ENCODE measurements at places on chromosomes 2 and 18.

DNA sequence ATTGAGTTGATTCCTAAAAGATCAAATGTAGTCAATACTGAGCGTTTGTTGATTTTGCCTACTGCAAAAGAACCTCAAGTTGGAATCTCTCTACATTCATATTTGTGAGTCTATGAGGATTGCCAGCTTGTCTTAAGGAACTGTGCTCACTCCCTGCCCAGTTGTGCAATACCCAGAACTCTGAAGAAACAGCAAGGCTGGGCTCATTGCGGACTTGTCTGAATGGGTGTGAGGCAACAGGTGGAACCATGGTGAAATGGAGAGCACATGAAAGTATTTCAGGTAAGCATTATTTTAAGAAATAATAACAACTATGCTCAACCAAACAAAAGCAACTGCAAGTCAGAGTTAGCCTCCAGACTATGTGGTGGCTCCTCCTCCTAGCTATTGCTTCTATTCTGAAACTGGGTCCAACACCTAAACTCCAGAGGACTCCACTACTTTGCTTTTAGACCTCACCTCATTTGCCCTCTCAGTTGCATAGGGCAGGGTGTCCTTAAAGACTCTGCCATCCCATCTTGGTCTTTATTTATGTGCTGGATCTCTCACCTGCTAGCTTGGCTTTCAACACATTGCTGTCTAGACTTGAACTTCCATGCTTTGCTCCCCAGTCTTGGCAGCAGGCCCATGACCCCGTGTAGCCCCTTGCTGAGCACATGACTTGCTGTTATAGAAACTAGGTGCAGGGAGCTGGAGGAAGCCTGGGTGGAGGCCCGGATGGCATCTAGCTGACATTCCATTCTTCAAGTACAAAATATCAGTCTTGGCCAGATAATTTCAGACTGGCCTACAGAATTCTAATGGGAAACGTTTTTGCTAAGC lies 94.8 kb upstream of the ARL5A start:
- no peak for DNase-seq

- peak; percentile 53 for DNase-seq
Observed at GRCh38 chr2:37610638-37611289, 60.7 kb downstream of the CDC42EP3 start.

GRCh38 chr2:176095421-176095820 lies 2.9 kb downstream of the HOXD13 start:
- DNase-seq, result no peak

DNA sequence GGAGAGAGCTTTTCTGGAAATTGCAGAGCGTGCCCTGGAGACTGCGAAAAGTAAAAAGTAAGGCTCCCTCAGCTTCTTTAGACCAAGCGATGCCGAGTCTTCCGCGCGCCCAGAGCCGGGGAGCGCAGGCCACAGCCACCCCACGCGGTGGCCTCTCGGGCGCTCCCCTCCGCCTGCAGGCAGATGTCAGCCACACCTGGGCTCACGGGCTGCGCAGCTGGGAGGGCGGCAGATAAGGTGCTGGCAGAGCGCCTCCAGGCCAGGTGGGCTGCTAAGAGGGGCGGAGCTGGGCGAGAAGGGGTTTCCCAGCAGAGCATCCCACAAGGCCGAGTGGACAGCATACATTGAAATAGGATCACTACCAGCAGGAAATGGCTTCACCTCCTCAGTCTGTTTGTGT lies 81.7 kb downstream of the ARHGEF4 start:
- DNase-seq, result no peak

DNA sequence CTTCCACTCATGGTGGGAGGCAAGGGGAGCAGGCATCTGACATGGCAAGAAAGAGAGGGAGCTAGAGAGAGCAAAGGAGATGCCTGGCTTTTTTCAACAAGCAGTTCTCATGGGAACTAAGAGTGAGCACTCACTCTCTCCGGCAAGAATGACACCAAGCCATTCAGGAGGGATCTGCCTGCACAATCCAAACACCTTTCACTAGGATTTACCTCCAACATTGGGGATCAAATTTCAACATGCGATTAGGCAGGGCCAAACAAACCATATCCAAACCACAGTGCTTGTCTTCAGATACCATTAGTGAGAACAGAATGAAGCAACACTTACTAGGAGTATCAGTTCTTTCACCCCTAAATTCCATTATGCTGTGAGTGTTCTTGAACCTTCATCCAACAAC lies 77.3 kb downstream of the FIGN start:
- no peak for DNase-seq

DNA sequence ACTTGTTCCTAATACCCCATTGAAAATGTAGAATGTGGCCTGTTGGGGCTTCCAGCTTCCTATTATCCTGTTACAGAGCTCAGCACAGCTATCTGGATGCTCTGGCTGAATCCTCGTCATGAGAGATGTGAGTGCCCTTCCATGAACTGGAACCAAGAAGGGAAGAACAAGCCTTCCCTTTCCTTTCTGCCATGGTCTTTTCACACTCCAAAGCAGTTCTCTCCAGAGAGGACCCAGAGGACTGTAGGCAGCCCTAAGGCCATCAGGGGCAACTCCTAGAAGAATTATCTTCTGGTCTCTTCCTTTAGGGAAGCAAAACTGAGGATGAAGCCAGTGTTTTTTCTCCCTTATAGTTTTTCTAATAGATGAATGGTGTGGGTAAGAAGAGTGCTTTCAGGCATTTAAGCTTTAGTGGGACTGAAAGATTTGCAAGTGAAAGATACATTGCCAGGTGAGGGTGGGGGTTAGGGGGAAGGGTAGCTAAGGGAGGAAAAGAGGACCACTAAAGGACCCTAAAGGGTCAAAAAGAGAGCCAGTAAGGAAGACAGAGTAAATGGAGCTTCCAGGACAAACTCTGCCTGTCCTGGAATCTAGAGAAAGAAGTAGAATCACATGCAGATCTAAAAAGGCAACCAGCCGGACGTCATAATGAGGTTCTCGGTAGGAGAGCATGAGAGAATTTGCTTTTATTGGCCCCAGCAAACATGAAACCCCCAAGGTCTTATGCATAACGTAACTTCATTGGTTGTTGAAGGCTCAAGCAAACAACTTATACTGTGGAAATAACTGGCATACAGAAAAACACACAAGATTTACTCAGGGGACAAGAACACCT lies 12.4 kb upstream of the XPO1 start:
- no peak for DNase-seq

DNA sequence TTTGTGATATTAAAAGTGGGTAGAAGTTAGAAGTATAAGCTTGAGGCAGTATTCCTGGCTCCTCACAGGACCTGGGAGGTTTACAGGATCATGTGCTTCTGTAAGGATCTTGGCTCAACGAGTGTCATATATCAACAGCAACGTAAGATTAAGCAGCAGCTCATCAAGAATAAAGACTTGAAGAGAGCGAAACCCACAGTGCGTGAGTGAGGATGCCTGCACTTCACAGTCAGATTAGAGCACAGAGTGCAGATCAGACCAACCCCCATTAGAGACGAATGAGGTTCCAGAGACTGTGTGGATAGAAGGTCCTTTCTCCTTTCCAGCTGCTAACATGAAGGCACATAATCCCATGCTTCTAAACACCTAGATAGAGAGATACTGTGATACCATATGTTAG lies 1656.7 kb upstream of the NXPH2 start:
- DNase-seq, result no peak

GRCh38 chr18:26920644-26921043 lies 55.1 kb upstream of the AQP4 start:
- DNase-seq, result no peak

DNA sequence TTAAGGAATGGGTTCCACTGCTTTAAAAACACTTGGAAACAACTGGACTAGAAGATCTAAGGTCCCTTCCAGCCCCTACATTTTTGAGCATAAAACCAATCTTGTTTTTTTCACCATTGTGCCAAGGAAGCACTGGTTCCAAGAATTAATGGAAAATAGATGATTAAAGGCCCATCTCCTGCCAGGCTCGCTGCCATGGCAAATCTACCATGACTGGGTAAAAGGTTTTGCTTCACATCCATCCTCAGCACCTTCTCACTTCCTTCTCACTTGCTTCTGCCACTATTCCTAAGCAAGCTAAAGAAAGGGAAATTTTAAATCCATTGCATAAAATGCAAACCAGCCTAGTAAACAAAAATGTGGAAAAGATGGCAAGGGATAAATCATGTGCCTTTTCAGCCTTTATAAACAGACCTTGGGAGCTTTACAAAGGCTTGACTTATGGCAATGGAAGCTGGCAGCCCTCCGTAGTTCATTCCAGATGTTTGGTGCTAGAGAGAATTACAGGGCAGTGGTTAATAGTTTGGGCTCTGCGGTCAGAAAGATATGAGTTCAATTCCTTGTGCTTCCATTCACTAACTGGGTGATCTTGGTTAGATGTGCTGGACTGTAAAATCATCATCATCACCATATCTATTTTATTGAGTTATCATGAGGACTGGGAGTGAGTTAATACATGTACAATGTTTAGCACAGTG lies 27.0 kb upstream of the ST3GAL5 start:
- DNase-seq, result no peak

- no peak for DNase-seq
Observed at GRCh38 chr18:49617865-49618264, 56.0 kb downstream of the LIPG start.

DNA sequence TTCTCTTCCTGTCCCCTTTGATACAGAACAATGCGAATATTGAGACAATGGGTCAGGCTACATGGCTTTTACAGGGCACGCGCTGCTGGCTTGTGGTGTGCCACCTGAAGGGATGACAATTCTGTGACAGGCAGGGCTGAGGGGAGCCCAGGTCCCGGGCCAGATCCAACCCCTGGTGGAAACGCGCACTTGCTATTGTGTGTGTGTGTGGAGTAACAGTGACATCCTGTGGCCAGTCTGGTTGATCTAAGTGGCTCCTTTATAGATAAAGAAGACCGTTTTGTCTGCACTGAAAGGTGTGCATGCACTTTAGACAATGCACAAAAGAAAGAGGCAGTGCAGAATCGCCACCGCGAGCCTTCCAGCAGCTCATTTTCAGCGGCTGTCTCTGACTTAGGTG lies 273.6 kb downstream of the HRH4 start:
- DNase-seq, result no peak

- no peak for DNase-seq
Observed at GRCh38 chr2:14654835-14655282, 22.3 kb downstream of the LRATD1 start.

GRCh38 chr2:102367331-102367971 lies 11.9 kb downstream of the IL18R1 start:
- DNase-seq, result no peak

GRCh38 chr2:24083567-24084385 lies 858 bp downstream of the TP53I3 start:
- DNase-seq, result peak; percentile 66

DNA sequence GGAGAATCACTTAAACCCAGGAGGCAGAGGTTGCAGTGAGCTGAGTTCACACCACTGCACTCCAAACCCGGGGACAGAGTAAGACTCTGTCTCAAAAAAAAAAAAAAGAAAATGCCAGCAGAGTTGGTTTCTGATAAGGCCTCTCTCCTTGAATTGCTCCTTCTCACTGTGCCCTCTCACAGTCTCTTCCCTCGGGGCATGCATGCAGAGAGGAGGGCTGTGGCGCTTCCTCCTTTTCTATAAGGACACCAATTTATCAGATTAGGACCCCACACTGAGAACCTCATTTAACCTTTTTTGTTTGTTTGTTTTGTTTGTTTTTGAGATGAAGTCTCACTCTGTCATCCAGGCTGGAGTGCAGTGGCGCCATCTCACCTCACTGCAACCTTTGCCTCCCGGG lies 110.5 kb downstream of the ZFP36L2 start:
- DNase-seq, result no peak

- DNase-seq, result no peak
Observed at GRCh38 chr2:106184394-106184793, 9.7 kb downstream of the UXS1 start.

DNA sequence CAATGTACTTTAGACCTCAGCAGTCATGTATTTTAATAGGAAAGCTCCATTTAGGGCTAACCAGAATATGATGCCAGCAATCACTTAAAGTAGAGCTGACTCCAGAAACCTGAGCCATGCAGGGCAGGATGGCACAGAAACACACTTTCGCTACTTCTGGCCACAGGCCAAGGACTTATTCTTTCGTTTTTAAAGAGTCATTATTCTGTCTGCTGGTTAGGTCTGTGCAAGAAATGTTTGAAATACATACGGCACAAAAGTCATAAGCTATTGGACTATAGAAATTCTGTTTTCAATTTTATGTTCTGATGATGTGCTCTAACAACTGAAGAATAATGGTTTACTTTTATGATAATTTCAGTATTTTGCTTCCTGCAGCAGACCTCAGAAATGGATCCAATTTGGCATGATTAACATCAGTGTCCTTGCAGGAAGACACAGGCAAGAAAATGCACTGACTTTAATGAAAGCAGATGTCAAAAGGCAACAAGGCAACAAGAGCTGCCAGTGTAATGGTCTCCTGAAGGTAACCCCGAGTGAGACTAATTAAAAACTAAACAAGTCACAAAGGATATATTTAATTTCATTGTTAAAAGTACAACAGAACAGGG lies 114.4 kb upstream of the CHRNA1 start:
- DNase-seq, result peak; percentile 33

- DNase-seq, result no peak
Observed at GRCh38 chr2:71910277-71910676, 237.4 kb downstream of the CYP26B1 start.

GRCh38 chr2:30192314-30192713 lies 39.0 kb upstream of the LBH start:
- no peak for DNase-seq

DNA sequence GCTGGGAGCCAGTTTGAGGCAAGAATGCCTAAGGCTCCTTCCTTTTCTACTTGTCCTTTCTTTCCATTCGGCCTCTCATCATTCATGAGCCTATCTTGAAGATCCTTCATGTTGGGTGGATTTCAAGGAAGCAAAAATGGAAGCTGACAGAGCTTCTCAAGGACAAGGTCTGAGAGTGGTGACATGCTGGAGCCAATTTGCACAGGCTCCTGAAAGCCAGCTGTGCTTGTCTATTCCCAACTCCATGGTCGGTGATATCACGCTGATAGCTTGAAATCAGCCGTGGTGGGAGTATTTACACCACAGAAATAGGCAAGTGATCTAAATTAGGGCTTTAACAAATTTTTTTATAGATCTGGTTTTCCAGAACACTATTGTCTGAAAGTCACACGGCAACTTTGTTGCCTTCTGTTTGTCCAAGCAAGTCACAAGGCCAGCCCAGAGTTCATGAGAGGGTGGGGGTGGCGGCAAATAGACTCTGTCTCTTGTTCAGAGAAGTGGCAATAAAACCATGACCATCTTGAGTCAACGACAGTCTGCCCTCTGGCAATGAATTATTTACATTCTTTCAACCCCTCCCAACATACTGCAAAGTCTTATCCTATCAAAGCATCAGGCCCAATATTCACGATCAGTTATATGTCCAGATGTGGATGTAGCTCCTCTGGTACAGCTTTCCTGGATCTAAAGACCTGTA lies 49.9 kb upstream of the SLC35F5 start:
- DNase-seq, result no peak

Measured in stromal cell of bone marrow (primary cell).